ENCODE measurements at places on chromosomes 4 and X.

DNA sequence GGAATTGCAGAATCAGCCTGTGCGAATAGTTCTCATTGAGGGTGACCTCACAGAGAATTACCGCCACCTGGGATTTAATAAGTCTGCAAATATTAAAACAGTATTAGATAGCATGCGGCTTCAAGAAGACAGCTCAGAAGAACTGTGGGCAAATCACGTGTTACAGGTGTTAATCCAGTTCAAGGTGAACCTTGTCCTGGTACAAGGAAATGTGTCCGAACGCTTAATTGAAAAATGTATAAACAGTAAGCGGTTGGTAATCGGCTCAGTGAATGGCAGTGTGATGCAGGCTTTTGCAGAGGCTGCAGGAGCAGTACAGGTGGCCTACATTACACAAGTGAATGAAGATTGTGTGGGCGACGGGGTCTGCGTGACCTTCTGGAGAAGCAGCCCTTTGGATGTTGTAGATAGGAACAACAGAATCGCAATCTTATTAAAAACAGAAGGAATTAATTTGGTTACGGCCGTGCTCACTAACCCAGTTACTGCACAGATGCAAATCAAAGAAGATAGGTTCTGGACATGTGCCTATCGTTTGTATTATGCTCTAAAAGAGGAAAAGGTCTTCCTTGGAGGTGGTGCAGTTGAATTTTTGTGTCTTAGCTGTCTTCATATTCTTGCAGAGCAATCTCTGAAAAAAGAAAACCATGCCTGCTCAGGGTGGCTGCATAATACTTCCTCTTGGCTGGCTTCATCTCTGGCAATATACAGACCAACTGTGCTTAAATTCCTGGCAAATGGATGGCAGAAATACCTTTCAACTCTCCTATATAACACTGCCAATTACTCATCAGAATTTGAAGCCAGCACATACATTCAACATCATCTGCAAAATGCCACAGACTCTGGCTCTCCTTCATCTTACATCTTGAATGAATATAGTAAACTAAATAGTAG lies 10.7 kb downstream of the BBS12 start:
- no peak for DNase-seq

- DNase-seq, result no peak
These were observed 110.1 kb downstream of the COX18 start for GRCh38 chr4:72959411-72959810.

- DNase-seq, result no peak
These were observed 921.8 kb upstream of the PCDH10 start for GRCh38 chr4:132227151-132227856.

DNA sequence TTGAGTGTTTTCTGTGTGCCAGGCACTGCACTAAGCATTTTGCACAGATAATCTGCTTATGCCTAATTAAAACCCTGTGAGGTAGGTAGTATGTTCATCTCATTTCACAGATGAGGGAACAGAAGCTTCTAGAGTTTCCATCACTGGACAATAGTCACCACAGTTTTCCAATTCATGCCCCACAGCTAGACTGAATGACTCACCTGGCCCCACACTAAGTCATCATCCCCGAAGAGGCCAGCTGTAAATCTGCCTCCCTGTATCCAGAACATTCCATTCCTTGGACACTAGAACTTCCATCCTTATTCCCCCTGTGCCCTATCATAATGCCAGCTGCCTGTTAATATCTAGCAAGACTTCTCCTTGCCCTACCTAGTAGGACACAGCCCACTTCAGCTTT lies 40.9 kb upstream of the NYX start:
- no peak for DNase-seq

DNA sequence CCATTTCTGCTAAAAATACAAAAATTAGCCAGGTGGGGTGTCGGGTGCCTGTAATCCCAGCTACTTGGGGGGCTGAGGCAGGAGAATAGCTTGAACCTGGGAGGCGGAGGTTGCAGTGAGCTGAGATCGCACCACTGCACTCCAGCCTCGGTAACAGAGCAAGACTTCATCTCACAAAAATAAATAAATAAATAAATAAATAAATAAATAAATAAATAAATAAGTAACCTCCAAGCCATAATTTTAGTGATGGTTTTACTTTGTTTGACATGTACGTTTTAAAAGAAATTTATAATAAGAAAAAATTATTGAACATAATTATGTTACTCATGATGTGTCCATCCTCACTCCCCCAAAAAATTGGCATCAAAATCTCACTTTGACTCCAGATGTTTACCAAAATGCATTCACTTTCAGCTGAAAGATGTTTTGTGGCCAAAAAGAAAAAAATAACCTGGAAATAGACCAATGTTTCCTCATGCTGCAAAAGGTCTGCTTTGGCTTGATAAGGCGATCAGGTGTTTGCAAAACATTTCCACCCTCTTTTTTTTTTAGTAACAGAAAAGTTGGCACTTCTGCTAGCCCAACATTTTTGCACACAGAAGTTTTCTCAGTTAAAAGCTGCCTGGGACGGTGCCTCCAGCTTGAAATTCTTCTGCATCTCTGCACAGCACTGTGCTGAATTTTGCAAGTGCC lies 42.2 kb upstream of the DHRSX start:
- DNase-seq, result no peak

DNA sequence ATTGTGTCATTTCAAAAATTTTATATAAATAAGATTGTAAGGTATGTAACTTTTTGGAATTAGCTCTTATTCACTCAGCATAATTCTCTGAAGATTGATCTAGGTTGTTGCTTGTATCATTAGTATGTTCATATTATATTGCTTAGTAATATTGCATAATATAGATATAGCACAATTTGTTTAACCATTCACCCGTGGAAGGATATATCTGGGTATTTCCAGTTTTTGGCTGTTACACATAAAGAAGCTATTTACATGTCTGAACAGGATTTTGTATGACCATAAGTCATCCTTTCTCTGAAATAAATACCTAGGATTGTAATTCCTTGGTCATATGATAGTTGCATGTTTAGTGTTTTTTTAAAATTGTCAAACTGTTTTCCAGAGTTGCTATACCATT lies 82.5 kb downstream of the CPEB2 start:
- DNase-seq, result no peak

All from stimulated activated CD4-positive, alpha-beta T cell treated with anti-CD3 and anti-CD28 coated beads, Interleukin-1b, Interleukin-23, amount 100 ng/mL, for 1 hour (primary cell).